ENCODE measurements at places on chromosomes 13 and 19.

DNA sequence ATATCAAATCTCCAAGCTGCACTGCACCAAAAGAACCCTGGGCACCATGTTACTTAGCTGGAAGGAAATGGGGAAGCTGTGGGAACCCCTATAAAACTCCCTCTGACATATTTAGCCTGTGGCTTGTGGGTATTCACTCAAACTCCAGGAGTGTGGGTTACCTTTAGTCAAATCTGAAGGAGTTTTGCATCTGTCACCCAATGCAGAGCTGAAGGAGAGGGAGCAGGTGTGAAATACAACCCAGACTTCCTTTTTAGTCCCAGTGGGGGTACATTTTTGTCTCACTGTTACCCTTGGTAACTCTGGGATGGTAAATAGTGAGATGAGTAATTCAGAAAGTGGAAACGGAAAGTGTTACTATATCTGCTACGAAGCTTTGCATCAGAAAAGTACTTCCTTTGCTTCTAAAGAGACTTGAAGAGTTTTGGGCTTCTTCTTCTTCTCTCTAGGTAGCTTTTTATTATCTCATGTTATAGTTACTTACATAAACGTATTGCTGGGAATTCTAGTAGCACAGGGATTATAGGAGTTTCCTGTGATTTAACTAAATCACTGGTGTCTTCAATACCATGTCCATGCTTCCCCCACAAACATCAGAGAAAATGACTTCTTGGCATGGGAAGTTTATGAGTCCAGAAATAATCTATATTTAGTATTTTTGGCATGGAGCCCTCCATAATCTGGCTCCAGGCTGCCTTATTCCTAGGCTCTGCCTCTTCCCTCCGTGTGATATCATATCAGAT, 105.9 kb downstream of the AKAP11 start:
- DNase-seq: peak; percentile 55

GRCh38 chr13:109254274-109254673, 532.1 kb downstream of the IRS2 start:
- DNase-seq: no peak

GRCh38 chr13:107778094-107778493, 437.2 kb downstream of the LIG4 start:
- no peak for DNase-seq

DNA sequence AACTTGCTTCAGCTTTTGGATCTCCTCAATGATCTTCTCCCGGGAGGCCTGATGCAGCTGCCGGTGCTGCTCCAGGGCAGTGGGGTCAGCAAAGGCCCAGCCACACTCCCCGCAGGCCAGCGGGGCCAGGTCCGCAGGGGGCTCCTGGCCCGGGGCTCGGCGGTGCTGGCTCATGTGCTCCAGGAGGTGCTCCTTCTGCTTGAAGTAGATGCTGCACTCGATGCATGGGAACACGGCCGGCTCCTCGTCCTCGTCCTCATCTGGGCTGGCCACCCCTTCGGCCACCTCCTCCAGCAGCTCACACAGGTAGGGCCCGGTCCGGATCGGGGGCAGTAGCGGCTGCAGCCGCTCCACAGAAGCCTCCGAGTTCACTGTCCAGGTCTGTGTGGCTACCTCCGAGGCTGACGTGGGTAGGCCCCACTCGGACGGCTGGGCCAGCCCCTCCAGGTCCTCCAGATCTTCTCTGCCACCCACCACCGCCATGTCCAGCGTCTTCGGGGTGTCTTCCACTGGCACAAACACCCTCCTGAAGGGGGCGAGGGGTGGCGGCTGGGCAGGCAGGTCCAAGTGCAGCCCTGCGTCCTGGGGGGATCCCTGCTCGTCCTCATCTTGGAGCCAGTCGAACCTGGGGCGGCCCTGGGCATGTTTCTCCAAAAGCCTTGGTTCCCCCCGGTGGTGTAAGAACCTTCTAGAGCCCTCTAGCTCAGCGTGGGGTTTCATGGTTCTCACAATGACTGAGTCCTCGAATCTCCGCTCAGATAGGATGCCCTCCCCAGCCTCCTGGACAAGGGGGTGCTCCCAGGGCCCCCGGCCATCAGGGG, 9.7 kb downstream of the WIZ start:
- no peak for DNase-seq

GRCh38 chr13:58883405-58883804, 1251.9 kb downstream of the PCDH17 start:
- DNase-seq: no peak

DNA sequence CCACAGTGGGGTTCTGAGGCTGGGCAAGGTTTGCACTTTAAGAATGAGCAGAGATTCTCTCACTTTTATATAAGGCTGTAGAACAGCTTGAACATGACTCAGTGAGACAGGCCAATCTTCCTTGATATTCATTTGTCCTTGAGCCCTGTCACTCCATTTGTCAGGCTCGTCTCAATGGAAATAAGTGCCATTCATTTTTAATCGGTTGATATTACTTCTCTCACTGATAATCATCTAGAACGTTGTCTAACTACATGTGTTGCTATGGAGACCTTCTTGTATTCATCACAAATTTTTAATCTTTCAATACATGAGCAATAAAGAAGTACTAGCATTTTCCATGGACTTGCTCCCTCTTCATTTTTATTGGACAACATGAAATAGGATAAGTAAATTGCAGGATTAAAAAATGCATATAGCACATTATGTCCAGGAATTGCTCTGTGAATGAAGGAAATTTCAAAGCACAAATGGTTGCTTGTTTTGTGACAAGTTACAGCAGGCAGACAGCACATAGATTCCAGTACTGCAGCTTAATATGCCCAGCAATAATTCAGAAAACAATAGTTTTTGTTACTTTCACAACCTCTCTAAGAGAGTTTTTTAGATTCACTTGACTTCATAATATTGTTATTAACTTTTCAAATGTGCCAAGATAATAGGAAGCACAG, 1178.4 kb upstream of the ATXN8OS start:
- DNase-seq: no peak

GRCh38 chr13:59666504-59666903, 497.2 kb downstream of the DIAPH3 start:
- DNase-seq: peak; percentile 70

GRCh38 chr13:93670866-93671265, 444.3 kb downstream of the GPC6 start:
- DNase-seq: no peak

DNA sequence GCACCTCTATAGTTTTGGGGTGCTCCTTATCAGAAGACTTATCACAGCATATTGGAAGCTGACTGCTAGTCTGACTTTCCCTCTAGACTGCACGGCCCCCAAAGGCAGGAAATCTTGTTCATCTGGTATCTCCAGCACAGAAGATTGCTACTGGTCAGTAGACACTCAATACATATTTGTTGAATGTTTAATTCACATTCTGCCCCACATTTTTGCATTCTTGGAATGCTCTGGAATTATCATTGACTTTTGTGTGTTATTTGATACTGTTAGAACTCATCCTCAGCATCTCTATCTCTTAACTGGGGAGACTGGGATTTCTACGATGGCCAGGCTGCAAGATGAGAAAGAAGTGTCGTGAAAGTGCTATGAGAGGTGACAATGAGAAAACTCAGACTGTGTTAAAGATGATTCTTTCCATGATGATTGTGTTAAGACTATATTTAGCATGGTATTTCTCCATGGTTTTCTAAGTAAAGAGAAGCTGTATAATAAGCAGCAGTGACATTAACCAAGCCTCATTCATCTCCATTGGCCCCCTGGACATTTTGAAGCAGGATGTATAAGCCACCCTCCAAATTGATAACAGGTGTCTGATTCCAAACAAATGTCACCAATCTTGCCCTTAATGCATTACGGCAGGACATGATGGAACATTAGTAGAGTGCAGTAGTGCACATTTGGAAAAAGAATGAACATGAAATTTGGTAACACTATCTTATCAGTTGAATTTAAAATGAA, 440.9 kb downstream of the RFC3 start:
- no peak for DNase-seq

DNA sequence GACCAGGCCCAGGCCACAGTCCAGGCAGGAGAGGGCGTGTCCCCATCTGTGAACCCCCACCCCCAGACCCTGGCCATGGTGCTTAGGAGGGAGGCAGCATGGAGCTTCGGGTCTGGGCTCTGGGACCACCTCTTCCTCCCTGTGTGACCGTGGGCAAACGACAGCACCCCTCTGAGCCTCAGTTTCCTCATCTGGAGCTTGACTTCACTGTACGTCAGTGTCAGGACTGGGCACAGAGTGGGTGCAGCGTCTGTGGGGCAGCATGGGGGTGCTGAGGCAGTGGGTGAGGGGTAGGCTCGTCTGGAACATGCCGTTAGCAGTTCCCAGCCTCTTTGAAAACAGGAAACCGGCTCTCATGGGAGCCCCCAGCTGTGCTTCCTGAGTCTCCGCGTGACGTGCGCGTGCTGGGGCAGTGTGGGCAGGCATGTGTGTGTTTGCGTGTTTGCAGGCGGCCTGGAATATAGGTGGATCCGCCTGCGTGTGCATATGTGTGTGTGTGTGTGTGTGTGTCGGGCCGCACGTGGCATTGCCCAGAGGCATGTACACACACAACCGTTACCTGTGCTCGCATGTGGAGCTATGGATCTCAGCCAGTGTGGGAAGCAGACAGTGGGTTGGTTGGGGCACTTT, 15.8 kb downstream of the ARRDC2 start:
- peak; percentile 87 for DNase-seq

DNA sequence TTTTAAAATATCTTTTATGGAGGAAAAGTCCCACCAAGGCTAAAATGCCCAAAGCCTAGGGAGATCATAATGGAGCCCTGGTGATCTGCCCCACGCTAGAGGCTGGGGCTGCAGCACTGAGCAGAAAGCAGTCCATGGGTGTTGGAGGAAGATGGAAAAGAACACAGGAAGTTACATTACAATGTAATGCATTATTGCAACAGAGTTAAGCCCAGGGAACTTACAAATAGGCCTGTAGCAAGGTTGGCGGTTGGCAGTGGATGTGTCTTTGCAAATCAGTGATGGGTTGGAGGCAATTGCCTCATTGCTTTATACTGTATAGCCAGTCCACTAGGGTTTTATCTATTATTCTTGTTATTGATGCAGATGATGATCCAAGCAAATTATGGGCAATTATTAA, 399.9 kb downstream of the NDFIP2 start:
- peak; percentile 81 for DNase-seq

DNA sequence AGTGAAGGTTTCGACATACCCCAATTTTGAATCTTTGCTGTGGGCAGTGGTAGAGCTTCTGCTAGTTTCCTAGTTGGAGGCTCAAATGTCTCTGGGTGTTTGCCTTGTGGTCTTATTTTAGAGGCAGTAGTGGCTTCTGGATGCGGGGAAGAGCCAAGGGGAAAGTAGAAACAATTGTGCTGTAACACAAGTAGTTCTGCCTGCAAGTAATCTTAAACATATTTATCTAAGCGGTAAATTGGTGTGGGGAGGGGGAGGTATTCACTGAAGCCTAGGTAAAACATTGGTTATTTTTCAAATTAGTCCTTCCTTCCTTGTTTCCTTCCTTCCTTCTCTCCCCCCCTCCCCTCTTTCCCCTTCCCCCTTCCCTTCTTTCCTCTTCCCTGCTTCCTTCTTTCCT, at the start of gene PCDH20:
Gene PCDH20, minus strand, starts transcription at position 101 of the 400 bp plus-strand sequence. CDS start 691 bp downstream, outside the sequence.
- no peak for DNase-seq

- DNase-seq: no peak
These were observed 50.6 kb upstream of the MTIF3 start for GRCh38 chr13:27500806-27501534.

GRCh38 chr13:108266321-108266990, 3.1 kb upstream of the TNFSF13B start:
- peak; percentile 79 for DNase-seq

DNA sequence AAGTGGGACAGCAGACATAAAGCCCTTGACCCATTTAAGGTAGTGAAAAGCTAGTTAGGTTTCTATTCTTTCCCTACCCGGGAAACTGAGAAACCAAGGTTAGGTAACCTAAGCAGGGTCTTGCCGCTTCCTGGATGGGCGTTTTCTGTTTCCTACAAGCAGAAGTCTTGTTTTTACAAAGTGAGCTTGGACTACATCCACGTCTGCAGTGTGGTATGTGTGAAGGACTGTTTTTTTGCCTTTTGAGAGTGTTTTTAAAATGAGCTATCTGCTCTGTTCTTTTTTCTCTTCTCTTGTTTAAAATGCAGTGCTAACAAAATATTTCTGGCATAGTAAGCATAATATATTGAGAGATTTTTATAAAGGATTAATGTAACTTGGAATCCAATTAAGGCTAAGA, 49.4 kb downstream of the GPR12 start:
- no peak for DNase-seq

DNA sequence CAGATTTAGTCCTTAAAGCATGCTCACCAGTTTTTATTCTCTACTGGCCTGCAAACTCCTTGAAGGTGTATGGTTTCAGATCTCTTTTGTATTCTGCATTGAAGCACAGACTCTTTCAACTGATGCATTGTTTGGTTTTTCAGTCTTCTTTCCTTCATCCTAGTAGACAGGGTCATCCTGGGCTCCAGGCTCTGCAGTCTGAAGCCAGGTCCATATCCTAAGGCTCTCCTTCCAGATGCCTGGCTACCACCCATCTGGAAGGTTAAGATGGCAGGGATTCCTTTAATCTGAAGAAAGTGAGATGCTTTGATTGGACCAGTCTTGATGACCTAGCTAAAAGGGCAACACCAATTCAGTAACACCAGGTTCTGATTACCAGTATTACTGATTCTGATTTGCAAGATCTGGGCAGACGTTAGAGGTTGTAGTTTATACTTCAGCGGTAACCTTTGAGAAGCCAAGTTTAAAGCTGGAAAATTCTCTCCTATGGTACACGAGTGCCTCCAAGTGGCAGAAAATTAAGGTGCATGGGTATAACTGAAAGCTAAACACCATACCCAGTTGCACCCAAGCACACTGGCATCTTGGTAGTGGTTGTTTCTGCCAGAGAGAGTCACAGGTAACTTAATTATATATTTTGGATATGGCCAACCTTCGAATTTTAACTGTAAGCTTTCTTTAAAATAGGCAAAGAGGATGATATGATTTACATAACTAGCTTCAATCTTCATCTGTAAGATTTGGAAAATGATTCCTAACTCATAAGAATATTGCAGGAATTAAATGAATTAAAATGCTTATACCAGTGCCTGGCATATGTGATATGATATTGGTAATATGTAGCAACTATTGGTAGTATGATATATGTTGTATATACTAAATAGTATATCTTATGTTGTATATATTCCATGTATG, 1651.9 kb upstream of the MIR17HG start:
- DNase-seq: peak; percentile 8

GRCh38 chr19:41997851-41998229, 3.8 kb upstream of the ATP1A3 start:
- DNase-seq: no peak

- DNase-seq: no peak
These were observed 213.1 kb downstream of the UQCRFS1 start for GRCh38 chr19:28999724-29000433.

- DNase-seq: no peak
These were observed 18.0 kb downstream of the MBNL2 start for GRCh38 chr13:97239943-97240787.
